ENCODE measurements at places on chromosomes 13 and 19. TPM values are rescaled to one million over a fixed set of nuclear protein-coding genes. Genes with fewer than 3 reads are reported as not detected.

GRCh38 chr19:46254776-46255175, 25.2 kb downstream of the IGFL1 start:
- DNase-seq = no peak

GRCh38 chr19:38470788-38471480, 37.4 kb downstream of the RYR1 start:
- DNase-seq = no peak

DNA sequence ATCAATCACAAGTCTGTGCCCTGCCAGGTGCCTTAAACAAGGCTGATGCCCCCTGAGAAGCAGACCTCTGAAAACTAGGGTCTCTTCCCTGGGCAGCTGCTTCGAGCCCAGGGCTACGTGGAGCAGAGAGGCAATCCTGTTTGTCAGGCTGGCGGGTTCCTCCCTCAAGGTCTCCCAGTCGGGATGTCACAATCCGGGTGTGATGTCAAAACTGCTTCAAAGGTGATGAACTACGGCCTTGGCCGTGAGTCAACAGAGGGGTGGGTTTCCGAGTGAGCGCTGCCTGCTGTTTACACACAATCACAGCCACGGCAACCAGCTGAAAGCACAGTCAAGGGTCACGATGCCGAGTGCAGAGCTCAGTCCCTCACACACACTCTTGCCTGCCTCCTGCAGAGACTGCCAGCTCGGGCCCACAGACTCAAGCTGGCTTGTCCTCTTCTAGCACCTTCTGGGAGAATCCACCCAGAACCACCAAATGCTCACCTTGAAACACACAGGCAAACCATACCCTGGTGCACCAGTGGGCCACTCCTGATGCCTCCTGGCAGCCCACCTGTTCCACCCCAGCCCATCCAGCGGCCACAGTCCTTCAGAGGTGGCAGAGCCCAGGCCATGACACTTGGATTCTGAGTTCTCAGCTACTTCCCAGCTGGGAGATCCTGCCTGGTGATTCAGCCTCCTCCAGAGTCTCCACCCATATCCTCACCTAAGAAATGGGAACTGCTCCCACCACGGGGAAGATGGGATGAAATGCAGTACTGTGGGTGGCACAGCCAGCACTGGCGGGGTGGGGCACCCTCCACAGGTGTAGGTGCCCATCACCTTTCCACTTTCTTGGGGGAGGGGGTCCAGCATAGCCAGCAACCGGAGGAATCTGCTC, 6.8 kb downstream of the ELL start:
- no peak for DNase-seq

GRCh38 chr13:93716623-93717022, 490.0 kb downstream of the GPC6 start:
- no peak for DNase-seq

DNA sequence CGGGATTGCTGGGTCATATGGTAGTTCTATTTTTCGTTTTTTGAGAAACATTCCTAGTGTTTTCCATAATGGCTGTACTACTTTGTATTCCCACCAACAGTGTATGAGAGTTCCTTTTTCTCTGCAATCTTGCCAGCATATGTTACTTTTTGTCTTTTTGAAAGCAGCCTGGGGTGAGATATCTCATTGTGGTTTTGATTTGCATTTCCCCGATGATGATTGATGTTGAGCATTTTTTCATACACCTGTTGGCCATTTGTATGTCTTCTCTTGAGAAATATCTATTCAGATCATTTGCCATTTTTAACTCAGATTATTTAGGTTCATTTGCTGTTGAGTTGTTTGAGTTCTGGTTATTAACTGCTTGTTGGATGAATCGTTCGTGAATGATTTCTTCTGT, 18.5 kb upstream of the ATP12A start:
- no peak for DNase-seq

GRCh38 chr13:95335667-95336066, 34.4 kb upstream of the ABCC4 start:
- DNase-seq = no peak

DNA sequence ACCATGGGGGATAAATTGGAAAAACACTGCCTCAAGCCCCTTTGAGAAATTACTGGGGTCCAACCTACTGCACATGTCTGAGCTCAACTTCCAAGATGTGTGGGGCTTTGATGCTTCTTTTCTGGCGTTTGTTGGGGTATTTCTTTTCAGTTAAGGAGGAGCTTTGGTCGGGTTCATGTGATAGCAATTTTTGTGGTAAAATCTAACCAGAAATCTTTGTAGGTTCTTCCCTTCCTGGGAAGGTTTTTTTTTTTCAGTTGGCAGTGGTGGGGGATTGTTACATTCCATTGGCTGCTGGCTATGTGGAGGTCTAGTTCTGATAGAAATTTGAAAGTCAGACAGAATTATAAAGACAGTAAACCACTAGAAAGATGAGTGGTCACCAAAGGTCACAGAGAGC, 327.8 kb downstream of the ATP8A2 start:
- no peak for DNase-seq

DNA sequence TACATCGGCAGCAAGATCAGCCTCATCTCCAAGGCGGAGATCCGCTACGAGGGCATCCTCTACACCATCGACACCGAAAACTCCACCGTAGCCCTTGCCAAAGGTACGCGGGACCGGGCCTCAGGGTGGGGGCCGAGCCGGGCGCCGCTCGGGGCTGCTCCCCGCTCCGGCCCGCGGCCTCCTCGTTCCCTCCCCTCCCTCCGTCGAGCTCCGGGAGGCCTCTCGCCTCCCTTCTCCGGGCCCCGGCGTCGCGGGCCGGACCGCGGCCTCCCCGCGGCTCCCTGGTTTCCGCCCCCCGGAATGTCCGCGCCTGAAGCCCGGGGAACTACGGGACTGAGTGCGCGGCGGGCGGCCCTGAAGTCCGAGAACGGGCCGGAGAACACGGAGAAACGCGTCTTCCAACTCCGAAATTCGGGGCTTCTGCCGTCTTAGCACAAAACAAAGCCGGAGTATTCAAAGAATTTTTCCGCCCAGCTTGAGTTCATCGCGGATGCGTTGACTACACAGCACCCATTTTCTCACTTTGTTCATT, 423 bp downstream of the LSM14A start:
- peak; percentile 27 for DNase-seq

DNA sequence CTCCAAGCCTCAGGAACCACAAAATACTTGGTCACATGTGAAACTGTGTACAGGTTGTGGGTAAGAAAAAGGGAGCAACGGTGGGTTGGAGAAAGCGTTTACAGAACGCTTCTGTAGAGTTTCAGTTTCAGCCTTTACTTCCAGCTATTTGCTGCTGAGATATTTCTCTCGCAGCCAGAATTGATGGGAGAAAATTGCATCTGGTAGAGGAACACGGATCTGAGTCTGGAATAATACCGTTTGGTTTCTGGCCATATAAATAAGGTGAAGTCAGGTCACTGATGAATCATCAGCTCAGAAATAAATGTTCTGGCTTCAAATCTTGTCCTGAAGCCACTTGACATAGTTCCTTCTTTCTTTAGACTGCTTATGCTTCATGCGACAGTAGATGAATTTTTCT, 20.3 kb upstream of the RFC3 start:
- DNase-seq = no peak

DNA sequence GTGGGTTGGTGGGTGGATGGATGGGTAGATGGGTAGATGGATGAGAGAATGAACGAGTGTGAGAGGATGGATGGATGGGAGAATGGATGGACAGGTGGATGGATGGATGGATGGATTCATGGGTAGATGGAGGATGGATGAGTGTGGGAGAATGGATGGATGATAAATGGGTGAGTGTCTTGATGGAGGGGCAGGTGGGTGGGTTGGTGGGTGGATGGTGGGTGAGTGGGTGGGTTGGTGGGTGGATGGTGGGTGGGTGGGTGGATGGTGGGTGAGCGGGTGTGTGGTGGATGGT, 35.4 kb upstream of the ONECUT3 start:
- no peak for DNase-seq

GRCh38 chr13:95624020-95624419, 20.5 kb downstream of the DZIP1 start:
- no peak for DNase-seq

GRCh38 chr19:32570081-32570785, 10.8 kb upstream of the PDCD5 start:
- peak; percentile 75 for DNase-seq

GRCh38 chr19:30307191-30307974, 64.8 kb upstream of the ZNF536 start:
- no peak for DNase-seq

DNA sequence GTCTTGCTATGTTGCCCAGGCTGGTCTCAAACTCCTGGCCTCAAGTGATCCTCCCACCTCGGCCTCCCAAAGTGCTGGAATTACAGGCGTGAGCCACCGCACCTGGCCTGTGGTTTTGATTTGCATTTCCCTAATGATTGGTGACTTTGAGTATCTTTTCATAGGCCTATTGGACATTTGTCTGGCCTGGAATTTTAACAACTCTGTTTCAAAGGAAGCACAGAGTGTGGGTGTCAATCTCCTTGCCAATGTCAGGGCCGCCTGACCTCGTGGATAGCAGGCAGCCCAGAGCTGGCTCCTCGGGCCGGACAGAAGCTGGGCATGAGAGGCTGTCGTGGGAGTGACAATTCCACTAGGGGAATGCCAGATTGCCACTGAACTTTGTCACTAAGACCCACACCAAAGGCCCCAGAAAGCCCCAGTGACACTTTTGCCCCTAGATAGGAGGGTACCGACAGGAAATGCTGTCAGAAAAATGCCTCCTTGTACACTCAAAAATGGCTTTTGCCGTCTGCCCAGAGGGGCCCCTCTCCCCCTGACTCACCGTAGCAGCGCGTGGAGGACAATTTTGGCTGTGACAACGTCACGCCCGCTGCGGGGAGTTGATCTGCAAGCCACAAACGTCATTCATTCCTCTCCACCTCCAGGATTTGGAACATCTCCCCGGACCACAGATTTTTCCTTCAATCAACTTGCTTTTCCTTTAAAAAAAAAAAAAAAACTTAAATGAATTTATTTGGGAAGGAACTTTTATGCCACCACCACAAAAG, 11.7 kb upstream of the ADGRE5 start:
- no peak for DNase-seq

DNA sequence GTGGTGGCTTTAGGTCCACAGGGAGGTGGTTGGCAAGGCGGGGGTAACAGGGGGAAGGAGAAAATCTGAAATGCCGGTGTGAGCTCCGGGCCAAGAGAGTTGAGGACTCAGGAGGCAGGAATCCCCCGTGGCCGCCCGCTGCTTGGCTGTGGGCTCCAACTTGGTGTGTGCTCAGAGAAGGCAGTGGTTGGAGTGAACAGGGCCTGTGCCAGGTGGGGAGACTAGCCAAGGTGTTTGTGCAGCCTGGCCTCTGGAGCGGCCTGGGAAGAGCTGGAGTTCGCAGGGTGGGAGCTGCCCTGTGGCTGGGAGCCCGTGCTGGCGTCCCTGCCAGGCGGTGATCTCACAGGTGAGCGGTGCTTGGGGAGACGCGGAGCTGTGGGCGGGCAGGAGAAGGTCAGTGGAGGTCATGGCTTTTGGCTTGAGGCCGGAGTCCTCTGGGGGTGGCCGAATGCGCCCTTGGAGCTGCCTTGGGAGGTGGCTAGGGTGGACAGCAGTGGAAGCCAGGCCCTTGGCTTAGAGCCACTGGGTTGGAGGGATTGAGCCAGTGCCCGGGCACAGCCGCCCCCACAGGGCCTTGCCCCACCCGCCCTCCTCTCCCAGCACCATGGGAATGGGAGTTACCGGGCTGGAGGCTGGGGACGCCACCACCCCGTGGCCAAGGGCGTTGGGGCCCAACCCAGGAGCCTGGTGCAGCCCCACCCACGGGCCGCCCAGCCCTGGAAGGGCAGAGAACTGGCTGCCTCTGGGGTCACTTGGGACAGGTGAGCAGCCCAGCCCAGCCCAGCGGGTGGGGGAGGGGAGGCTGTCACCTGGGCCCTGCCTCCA, 7.1 kb upstream of the CIRBP start:
- DNase-seq = no peak

DNA sequence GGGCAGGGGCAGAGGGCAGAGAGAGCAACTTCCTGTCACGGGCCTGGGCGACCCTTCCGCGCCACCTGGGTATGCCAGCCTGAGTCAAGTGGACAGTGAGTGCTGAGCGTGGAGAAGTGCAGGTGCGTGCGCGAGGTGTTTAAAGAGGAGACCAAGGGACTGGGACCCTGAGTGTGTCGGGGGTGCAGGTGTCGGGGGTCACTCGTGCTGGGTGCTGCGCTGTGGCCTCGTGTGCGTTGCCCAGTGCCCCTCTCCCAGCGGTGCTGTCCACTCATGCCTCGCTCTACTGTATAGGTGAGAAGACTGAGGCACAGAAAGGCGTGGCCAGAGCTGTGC, 18.9 kb upstream of the KCTD15 start:
- no peak for DNase-seq

- no peak for DNase-seq
These were observed 12.2 kb downstream of the NFIC start for GRCh38 chr19:3378352-3379150.

- no peak for DNase-seq
These were observed 222.0 kb downstream of the ZNF536 start for GRCh38 chr19:30593975-30594745.

- DNase-seq = no peak
These were observed 169.1 kb downstream of the KCTD12 start for GRCh38 chr13:76717092-76717491.

The ADGRE3 gene
- total RNA-seq = 0.19 TPM

The ZNF446 gene
- total RNA-seq = 38.7 TPM

DNA sequence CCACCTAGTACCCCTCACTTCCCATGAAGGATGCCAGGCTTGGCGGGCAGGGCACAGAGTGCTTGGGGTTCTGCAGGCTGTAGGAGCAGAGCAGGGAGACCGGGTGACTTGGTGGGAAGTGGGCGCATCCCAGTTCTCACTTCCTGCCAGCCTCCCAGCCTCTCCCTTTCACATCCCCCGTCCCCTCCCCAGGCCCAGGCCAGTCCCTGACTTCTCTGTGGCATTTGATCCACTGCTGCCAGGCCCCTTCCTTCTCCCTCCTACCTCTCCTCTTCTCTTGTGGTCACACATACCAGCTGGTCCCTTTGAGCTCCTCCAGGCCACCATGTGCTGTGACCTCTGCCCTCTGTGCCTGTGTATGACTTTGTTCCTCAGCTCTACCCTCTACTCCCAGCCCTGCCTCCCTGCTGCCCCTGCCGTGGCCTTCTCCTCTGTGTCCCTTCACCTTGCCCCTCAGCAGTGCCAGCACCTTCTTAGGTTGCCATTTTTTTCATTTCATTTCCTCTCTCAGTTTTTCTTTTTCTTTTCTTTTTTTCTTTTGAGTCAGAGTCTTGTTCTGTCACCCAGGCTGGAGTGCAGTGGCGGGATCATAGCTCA, 19.5 kb downstream of the MYO1F start:
- no peak for DNase-seq

GRCh38 chr13:53105890-53106289, 77.3 kb downstream of the OLFM4 start:
- DNase-seq = no peak

DNA sequence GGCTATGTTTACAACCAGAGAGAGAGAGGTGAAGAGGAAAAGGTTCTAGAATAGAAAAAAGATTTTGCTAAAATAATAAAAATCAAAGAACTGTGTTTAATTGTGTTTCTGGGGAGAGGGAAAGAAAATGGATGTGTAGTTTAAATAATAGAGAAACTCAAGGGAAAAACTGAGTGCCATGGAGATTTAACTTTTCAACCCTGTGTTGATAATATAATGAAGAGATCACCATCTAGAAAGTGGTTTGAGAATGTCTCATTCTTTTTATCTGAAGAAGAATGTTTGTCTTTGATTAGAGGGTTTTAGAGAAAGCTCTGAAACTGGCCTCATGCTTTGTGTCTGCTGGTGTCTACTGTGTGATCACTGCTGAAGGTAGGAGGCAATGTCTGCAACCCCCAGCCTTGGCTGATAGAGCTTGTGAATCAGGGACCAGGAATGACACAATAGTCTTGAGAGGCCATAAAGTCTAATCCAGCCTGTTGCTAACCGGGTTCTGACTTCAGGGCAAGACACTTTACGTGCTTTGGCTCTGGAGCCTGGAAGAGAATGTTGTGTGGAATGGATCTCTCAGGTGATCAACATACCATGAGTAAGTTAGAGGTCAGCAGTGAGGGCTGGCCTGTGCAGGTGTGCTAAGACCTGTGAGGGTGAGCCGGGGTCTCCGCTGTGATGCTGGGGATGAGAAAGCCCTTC, 5.4 kb downstream of the COL4A2 start:
- DNase-seq = no peak
